Lower lobe of right lung (tissue), 2 donors: ENCODE measurements at places on chromosomes 2 and 18. TPM values are rescaled to one million over a fixed set of nuclear protein-coding genes. Genes with fewer than 3 reads are reported as not detected.
A peak's percentile ranks its signal among the peaks of the same experiment; 100 is the strongest.

- no peak overlapping the region for H3K4me3 ChIP-seq
- no peaks in the 10 kb centered on the region for H3K27me3 ChIP-seq
- H3K36me3 ChIP-seq, result no peaks in the 10 kb centered on the region
- no peaks in the 10 kb centered on the region for H3K4me1 ChIP-seq
- DNase-seq, result no peak
Measured at GRCh38 chr2:126932529-126932928, 33.8 kb downstream of the TEX51 start.

DNA sequence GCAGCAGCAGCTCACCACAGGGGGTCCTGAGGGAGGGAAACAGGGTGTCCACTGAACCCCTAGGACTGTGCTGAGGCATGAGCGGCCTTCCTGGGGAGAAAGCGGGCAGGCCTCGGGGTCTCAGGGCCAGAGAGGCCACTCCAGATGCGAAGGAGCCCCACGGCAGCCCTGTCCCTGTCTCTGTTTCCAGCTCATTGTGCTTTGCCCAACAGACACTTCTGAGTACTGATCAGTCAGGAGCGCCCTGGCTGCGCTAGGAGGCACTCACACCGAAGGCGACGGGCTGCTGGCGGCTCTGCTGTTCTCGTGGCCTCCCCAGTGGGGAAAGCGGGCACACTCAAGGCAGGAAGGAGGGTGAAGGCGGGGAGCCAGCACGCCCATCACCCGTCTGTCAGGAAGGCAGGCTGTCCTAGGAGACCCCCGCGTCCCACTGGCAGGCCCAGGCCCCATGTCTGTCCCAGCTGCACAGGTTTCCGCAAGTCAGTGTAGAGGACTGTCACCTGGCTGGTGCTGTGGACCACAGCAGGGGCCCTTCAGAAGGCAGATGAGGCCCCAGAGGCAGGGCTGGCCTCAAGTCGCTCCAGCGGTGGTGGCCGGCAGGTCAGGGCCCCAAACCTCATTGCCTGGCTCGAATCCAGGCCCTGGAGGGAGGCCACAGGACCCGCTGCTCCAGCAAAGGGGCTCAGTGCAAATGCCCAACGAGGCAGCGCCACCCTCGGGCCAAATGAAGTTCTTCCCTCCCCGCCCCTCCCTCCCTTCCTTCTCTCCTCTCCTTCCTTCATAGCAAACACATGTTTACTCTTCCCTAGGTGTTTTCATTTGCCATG is 6.8 kb downstream of the ESPNL start:
- H3K27me3 ChIP-seq, result no peaks in the 10 kb centered on the region
- peak; percentile 47 for DNase-seq
- peaks cover 13% of the 10 kb centered on the region for H3K4me1 ChIP-seq
- no peaks in the 10 kb centered on the region for H3K36me3 ChIP-seq
- H3K27ac ChIP-seq, result no peak overlapping the region

DNA sequence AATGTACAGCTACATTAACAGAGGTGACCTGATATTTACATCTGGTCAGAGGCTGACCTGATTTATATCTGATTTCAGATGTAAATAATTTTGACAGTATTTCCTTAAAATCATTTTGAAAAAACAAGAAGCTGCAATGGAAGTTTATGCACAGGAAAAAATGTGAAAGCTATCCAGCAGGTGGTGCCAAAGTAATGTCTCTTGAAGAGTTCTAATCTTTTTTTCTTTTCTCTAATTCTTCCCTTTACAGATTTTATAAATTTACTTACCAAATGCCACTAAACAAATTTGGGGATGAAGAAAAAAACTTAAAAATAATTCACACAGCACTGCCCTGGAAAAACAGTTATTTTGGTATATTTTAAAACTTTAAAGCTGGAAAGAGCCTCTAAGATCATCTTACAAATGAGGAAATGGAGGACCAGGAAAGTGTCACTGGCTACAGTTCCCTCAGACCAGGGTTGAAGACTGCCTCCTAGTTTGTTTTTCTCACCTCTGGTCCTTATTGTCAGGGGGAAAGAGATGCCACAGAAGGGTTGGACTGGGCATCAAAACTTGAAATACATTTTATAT is 16.4 kb upstream of the FBLN7 start:
- H3K4me3 ChIP-seq, result no peak overlapping the region
- H3K27me3 ChIP-seq, result no peaks in the 10 kb centered on the region
- H3K4me1 ChIP-seq, result no peaks in the 10 kb centered on the region
- no peak for DNase-seq

DNA sequence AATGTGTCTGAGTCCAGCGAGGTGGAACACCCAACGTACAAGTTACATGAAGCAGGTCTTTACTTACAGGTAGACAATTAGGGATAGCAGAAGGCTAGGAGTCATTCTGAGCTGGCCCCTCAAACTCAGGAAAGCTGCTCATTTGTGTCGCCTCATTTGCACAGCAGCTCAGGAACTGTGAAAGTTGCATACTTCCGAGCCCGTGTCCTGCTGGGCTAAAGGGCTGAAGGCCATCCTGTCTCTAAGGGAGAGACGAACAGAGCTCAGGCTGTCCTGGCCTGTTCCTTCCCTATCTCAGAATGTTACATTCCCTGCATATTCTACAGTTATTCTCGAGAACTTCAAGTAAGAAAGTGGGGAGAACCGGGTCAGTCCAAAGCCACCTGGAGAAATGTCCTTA is 99.0 kb downstream of the FAM124B start:
- no peaks in the 10 kb centered on the region for H3K4me1 ChIP-seq
- DNase-seq, result no peak
- no peak overlapping the region for H3K4me3 ChIP-seq
- H3K27me3 ChIP-seq, result no peaks in the 10 kb centered on the region

- no peak overlapping the region for H3K27ac ChIP-seq
- DNase-seq, result no peak
- H3K27me3 ChIP-seq, result no peaks in the 10 kb centered on the region
- H3K4me3 ChIP-seq, result no peak overlapping the region
- H3K4me1 ChIP-seq, result no peaks in the 10 kb centered on the region
Measured at GRCh38 chr2:141068053-141068682, 1062.6 kb downstream of the LRP1B start.

DNA sequence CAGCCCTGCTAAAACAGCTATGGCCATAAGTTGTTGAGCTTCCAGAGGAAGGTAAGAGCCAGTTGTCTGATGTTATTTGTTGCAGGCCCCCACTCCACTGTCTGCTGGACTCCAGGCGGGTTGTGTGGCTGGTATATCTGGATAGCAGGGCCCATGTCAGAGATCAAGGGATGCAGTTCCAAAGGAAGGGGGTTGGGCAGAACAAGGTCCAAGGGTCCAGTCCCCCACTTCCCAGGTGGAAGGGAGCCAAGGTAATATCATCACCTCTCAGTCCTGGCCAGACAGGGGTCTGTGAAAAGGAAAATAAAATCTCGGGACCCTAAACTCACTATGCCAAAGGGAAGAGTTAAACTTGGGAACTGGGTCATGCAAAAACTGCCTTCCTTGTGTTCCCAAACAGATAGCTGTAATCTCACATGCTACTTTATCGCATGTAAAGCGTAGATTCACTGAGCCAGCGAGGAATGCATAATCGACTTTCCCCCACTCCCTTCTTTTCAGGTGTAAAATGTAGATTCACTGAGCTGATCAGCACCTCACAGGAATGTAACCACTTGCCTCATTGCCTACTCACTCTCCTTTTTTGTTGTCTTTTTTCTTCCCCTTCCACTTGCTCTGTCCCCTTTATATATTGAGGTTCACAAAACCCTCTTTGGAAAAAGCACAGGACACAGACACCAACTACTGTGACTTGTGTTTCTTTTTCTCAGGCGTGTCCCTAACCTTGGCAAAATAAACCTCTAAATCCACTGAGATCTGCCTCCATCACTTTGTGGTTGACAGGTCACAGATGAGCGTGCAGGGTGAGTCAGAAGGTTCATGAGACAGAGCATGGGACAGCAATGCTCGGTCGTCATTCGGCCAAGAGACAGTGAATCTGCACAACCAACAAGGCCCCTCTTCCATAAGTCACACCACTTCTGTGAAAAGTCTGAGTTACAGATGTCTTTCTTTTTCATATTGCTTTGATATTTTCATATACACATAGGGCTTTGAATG is 255.3 kb upstream of the SIX2 start:
- H3K4me3 ChIP-seq, result no peak overlapping the region
- H3K27ac ChIP-seq, result no peak overlapping the region
- no peaks in the 10 kb centered on the region for H3K4me1 ChIP-seq
- no peaks in the 10 kb centered on the region for H3K27me3 ChIP-seq

GRCh38 chr2:200781616-200782015 is 30.1 kb upstream of the BZW1 start:
- no peak for DNase-seq
- H3K36me3 ChIP-seq, result no peaks in the 10 kb centered on the region
- H3K27ac ChIP-seq, result no peak overlapping the region
- H3K27me3 ChIP-seq, result no peaks in the 10 kb centered on the region
- H3K4me1 ChIP-seq, result no peaks in the 10 kb centered on the region
- H3K4me3 ChIP-seq, result no peak overlapping the region

DNA sequence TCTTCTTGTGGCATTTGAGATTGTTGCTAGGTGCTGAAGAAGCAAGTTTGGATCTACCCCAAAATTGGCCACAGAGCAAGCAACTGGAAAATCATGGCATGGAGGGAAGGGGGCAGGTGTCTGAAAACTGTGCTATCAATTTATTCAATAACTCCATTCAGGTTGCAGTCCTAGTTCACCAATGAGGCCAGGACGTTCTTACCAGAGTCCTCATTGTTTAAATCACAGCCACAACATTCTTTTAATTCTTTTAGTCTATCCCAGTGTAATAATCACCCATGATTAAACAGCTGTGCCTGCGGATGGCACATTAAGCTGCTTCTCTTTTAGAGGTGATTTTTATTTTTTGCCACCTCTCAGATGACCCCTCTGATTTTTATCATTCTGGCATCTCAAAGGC is 103.5 kb downstream of the ANKRD44 start:
- no peaks in the 10 kb centered on the region for H3K36me3 ChIP-seq
- no peaks in the 10 kb centered on the region for H3K27me3 ChIP-seq
- no peak overlapping the region for H3K4me3 ChIP-seq
- DNase-seq, result no peak

DNA sequence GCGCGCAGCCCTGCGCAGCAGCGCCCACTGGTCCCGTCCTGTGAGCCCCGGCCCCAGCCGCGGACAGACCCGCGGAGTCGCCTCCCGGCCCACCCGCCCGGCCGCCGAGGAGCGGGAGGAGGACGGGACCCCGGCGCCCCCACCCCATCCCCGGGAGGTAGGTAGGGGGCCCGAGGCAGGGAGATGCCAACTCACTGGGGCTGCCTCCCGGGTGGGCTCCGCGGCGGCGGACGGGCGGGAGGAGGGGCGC is 160 bp downstream of the SPTBN1 start:
- no peaks in the 10 kb centered on the region for H3K36me3 ChIP-seq
- no peaks in the 10 kb centered on the region for H3K27me3 ChIP-seq
- H3K4me3 ChIP-seq, result peak overlapping the region; percentile 69
- no peak for DNase-seq
- peaks cover 33% of the 10 kb centered on the region for H3K4me1 ChIP-seq

- H3K4me3 ChIP-seq, result no peak overlapping the region
- no peak for DNase-seq
- no peaks in the 10 kb centered on the region for H3K4me1 ChIP-seq
- H3K36me3 ChIP-seq, result no peaks in the 10 kb centered on the region
Measured at GRCh38 chr2:235149240-235149659, 197.4 kb downstream of the SH3BP4 start.

DNA sequence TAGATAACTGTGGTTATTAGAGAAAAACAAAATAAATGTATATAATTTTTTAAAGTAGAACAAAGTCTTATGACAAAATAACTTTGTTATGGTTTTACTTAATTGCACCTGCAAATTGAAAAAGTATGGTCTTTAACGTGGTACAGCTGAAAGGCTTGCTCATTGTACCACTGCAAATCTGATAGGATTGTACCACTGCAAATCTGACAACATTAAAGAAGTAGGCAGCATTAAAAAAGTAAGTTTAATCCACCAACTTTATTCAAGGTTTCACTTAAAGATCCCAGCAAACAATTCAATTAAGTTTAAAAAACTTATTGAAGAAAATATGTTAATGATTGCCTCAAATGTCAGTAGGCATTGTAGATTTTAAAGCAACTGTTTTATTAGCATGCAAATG is 4.7 kb downstream of the SP5 start:
- H3K4me3 ChIP-seq, result no peak overlapping the region
- H3K36me3 ChIP-seq, result no peaks in the 10 kb centered on the region
- peaks cover 46% of the 10 kb centered on the region for H3K27me3 ChIP-seq

GRCh38 chr2:105738658-105739241 is 6.0 kb upstream of the NCK2 start:
- peaks cover 5% of the 10 kb centered on the region for H3K27me3 ChIP-seq
- H3K27ac ChIP-seq, result no peak overlapping the region
- H3K36me3 ChIP-seq, result no peaks in the 10 kb centered on the region
- H3K4me1 ChIP-seq, result peaks cover 6% of the 10 kb centered on the region
- H3K4me3 ChIP-seq, result no peak overlapping the region

GRCh38 chr2:151905963-151906632 is 77.9 kb upstream of the ARL5A start:
- no peaks in the 10 kb centered on the region for H3K36me3 ChIP-seq
- no peak for DNase-seq
- H3K27ac ChIP-seq, result no peak overlapping the region
- H3K4me3 ChIP-seq, result no peak overlapping the region

- H3K4me3 ChIP-seq, result peak overlapping the region; percentile 78
- H3K27ac ChIP-seq, result peak overlapping the region; percentile 82
- peaks cover 18% of the 10 kb centered on the region for H3K27me3 ChIP-seq
Measured at GRCh38 chr18:25348386-25349130, 3.4 kb downstream of the ZNF521 start.

GRCh38 chr2:112273349-112273748 is 2.0 kb upstream of the ZC3H6 start:
- H3K36me3 ChIP-seq, result no peaks in the 10 kb centered on the region
- H3K27me3 ChIP-seq, result no peaks in the 10 kb centered on the region
- H3K4me1 ChIP-seq, result peaks cover 14% of the 10 kb centered on the region
- no peak overlapping the region for H3K4me3 ChIP-seq
- no peak for DNase-seq

CHRNG gene
- total RNA-seq, result not detected

IL36B gene
- total RNA-seq, result not detected

UGT1A5 gene
- 0.27 TPM for total RNA-seq

REEP1 gene
- total RNA-seq, result 6.9 TPM

PRSS56 gene
- not detected for total RNA-seq

CNOT11 gene
- total RNA-seq, result 29.3 TPM

AQP12A gene
- not detected for total RNA-seq

G6PC2 gene
- total RNA-seq, result not detected

EVX2 gene
- not detected for total RNA-seq
